ENCODE measurements at places on chromosomes 12 and 14. TPM values are rescaled to one million over a fixed set of nuclear protein-coding genes. Genes with fewer than 3 reads are reported as not detected.
A peak's percentile ranks its signal among the peaks of the same experiment; 100 is the strongest.

GRCh38 chr12:103809154-103809553, 31.9 kb downstream of the NT5DC3 start:
- peaks cover 42% of the 10 kb centered on the region for H3K36me3 ChIP-seq
- no peak overlapping the region for H3K4me3 ChIP-seq
- no peaks in the 10 kb centered on the region for H3K27me3 ChIP-seq

Gene CCDC177
- not detected for total RNA-seq

GRCh38 chr14:72418806-72419205, 475.1 kb downstream of the DPF3 start:
- no peak for DNase-seq
- peaks cover 8% of the 10 kb centered on the region for H3K4me1 ChIP-seq
- no peaks in the 10 kb centered on the region for H3K36me3 ChIP-seq
- H3K27me3 ChIP-seq, result peaks cover 6% of the 10 kb centered on the region

DNA sequence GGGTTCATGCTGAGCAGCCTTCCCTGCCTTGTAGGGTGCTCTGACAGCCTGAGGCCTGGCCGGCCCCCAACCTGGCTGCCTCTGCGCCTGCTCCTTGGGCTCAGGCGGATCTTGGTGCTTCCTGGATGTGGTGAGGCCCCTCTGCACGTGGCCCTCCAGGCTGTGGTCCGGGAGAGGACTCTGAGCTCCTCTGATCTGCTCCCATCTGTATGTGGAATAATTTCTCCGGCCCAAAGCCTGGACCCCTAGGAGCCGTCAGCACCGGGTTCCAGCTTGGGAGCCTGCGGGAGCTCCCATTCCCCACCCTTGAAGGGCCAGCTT, 21.3 kb upstream of the EIF2B2 start:
- H3K4me1 ChIP-seq, result peaks cover 43% of the 10 kb centered on the region
- no peak for DNase-seq
- peaks cover 2% of the 10 kb centered on the region for H3K27me3 ChIP-seq
- no peaks in the 10 kb centered on the region for H3K36me3 ChIP-seq
- H3K4me3 ChIP-seq, result no peak overlapping the region
- H3K27ac ChIP-seq, result peak overlapping the region; percentile 72

DNA sequence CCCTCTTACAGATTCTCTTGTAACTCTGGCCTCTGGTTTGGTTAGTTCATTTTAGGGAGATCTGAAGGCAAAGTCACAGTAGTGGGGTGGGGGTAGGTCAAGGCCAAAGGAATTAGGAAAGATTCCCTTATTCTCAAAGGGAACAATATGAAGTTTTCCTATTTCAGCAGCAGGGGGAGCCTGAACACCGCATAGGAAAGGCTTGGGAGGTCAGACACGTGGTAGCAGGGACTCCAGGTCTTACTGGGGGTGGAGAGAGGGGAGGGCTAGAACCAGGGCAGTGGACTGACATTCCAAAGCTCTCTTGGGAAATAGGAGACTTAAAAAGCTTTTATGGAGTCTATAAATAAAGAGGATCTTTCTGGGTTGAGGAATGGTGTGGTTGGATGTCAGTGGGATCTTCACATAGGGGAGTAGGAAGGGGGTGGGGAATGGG, 1.3 kb downstream of the ZC3H10 start:
- peaks cover 26% of the 10 kb centered on the region for H3K36me3 ChIP-seq
- DNase-seq, result peak; percentile 90
- peak overlapping the region; percentile 95 for H3K4me3 ChIP-seq
- peak overlapping the region; percentile 98 for H3K27ac ChIP-seq
- H3K4me1 ChIP-seq, result peaks cover 43% of the 10 kb centered on the region

GRCh38 chr14:88933191-88933590, 108.7 kb downstream of the TTC8 start:
- no peak overlapping the region for H3K27ac ChIP-seq
- no peak for DNase-seq
- peaks cover 12% of the 10 kb centered on the region for H3K36me3 ChIP-seq
- no peak overlapping the region for H3K4me3 ChIP-seq

GRCh38 chr12:96361074-96361473, 39.2 kb downstream of the CDK17 start:
- peaks cover 7% of the 10 kb centered on the region for H3K36me3 ChIP-seq
- peaks cover 73% of the 10 kb centered on the region for H3K4me1 ChIP-seq
- H3K4me3 ChIP-seq, result no peak overlapping the region
- peak; percentile 11 for DNase-seq
- no peaks in the 10 kb centered on the region for H3K27me3 ChIP-seq

DNA sequence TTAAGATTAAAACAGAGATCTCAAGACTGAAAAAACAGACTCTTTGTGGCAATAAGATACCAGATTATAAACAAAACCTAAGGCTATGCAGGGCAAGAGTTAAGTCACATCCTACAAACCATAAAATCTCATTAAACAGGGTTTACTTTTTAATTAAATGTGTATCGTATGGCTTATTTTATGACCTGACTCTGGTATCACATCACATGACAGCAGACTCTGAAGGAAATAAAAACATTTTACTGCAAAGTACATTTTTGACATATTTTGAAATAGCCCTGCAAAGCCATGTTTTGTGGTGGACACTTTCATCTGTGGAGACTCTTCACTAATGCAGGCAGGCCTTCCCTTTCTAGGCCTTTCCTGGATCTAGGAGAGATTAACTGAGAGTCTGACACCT, 327.6 kb upstream of the CLEC14A start:
- no peaks in the 10 kb centered on the region for H3K4me1 ChIP-seq
- DNase-seq, result no peak
- H3K4me3 ChIP-seq, result no peak overlapping the region
- H3K27ac ChIP-seq, result no peak overlapping the region

GRCh38 chr12:78829690-78830089, 34.9 kb upstream of the SYT1 start:
- no peaks in the 10 kb centered on the region for H3K36me3 ChIP-seq
- H3K4me3 ChIP-seq, result no peak overlapping the region
- H3K4me1 ChIP-seq, result no peaks in the 10 kb centered on the region
- DNase-seq, result no peak

- no peak overlapping the region for H3K4me3 ChIP-seq
- no peaks in the 10 kb centered on the region for H3K27me3 ChIP-seq
- DNase-seq, result no peak
Observed at GRCh38 chr12:27337376-27337775, 4.7 kb downstream of the BMAL2 start.

- H3K27ac ChIP-seq, result no peak overlapping the region
- no peak for DNase-seq
- no peaks in the 10 kb centered on the region for H3K27me3 ChIP-seq
Observed at GRCh38 chr12:128983371-128983770, 130.1 kb downstream of the GLT1D1 start.

- H3K36me3 ChIP-seq, result no peaks in the 10 kb centered on the region
- no peaks in the 10 kb centered on the region for H3K4me1 ChIP-seq
- no peaks in the 10 kb centered on the region for H3K27me3 ChIP-seq
- DNase-seq, result no peak
- no peak overlapping the region for H3K4me3 ChIP-seq
Observed at GRCh38 chr12:81859521-81859920, 100.4 kb upstream of the PPFIA2 start.

DNA sequence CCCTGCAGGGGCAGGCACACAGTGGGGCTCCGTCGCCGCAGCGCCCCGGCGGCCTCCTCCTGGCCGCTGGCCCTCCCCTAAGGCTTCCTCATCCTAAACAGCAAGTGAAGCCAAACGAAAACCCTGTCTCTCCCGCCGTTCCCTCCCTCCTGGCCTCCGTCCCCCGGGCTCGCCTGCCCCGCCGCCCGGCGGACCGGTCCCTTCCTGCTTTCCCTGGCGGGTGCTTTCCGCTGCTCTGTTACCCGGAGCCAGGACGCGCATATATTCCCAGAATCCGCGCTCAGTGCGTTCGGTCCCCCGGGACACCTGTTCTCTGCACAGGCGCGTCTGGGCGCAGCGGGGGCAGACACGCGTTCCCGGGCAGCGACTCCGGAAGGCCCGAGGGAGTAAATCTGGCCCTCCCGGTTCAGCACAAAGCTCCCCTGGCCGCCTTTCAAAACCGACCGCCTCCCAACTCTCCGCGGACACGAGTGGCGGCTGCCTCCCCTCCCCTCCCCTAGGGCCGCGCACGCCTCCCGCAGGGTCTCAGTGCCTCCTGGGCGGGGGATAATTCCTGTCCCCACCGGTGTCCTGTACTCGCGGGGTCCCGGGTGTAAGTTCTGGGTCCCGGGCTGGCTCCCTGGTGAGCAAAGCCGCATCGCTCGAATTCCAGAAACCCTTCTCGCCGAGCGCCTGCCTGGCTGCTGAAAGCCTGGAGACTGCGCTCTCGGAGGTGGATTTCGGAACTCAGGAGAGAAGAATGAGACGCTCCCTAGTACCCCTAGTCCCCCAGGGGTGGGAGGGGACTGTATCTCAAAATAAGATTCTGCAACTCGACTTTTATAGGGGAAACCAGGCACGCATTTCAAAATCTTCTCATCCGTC, 21.4 kb upstream of the CEP170B start:
- no peak for DNase-seq
- peaks cover 10% of the 10 kb centered on the region for H3K4me1 ChIP-seq
- H3K36me3 ChIP-seq, result no peaks in the 10 kb centered on the region
- H3K27me3 ChIP-seq, result peaks cover 49% of the 10 kb centered on the region

GRCh38 chr12:109881752-109882151, 1.4 kb upstream of the GLTP start:
- H3K36me3 ChIP-seq, result no peaks in the 10 kb centered on the region
- no peak overlapping the region for H3K4me3 ChIP-seq
- no peaks in the 10 kb centered on the region for H3K27me3 ChIP-seq

- peak overlapping the region; percentile 77 for H3K4me3 ChIP-seq
- H3K36me3 ChIP-seq, result peaks cover 28% of the 10 kb centered on the region
Observed at GRCh38 chr12:57280211-57281062, 29.4 kb upstream of the STAC3 start.

DNA sequence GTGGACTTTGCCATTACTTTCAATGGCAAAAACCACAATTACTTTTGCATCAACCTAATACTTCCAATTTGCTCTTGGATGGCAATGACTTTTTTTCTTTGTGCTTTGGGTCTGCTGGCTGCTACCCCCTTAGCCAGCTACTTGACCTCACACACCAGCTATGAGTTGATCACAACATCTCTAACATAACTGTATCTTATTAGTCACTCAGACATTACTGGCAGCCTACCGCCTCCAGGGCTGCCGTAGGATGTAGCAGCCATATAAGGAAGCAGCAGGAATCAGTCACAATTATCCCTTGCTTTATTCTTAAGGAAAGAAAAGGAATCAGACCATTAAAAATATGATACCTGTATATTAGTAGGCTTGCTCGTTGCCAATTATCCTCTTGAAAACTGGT, 260.5 kb downstream of the ADAMTS20 start:
- H3K36me3 ChIP-seq, result 0 out of 2 replicates have a peak, but pooled peaks cover under 1% of the 10 kb centered on the region
- H3K4me1 ChIP-seq, result peaks cover 55% of the 10 kb centered on the region
- H3K27ac ChIP-seq, result peak overlapping the region; percentile 64
- peak overlapping the region; percentile 1 for H3K4me3 ChIP-seq
- H3K27me3 ChIP-seq, result no peaks in the 10 kb centered on the region

All from HFFc6 (cell line).